Activated CD4-positive, alpha-beta T cell treated with anti-CD3 and anti-CD28 coated beads for 24 hours (primary cell): ENCODE measurements at places on chromosomes 6 and 20.

DNA sequence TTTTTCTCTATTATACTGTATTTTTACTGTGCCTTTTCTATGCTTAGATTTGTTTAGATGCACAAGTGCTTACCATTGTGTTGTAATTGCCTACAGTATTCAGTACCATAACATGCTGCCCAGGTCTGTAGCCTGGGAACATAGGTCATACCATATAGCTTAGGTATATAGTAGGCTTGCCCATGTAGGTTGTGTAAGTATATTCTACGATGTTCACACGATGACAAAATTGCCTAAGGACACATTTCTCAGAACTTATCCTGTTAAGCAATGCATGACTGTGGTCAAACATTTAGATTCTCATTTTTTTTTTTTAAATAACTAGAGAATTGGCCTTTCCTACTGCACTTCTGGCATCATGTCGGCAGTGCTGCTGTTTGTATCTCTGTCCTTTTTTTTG lies 253.7 kb upstream of the SUPT3H start:
- no peak for DNase-seq

GRCh38 chr6:91137286-91137685 lies 550.4 kb upstream of the MAP3K7 start:
- DNase-seq, result no peak

- no peak for DNase-seq
These were observed 140.1 kb upstream of the SNX9 start for GRCh38 chr6:157682856-157683481.

DNA sequence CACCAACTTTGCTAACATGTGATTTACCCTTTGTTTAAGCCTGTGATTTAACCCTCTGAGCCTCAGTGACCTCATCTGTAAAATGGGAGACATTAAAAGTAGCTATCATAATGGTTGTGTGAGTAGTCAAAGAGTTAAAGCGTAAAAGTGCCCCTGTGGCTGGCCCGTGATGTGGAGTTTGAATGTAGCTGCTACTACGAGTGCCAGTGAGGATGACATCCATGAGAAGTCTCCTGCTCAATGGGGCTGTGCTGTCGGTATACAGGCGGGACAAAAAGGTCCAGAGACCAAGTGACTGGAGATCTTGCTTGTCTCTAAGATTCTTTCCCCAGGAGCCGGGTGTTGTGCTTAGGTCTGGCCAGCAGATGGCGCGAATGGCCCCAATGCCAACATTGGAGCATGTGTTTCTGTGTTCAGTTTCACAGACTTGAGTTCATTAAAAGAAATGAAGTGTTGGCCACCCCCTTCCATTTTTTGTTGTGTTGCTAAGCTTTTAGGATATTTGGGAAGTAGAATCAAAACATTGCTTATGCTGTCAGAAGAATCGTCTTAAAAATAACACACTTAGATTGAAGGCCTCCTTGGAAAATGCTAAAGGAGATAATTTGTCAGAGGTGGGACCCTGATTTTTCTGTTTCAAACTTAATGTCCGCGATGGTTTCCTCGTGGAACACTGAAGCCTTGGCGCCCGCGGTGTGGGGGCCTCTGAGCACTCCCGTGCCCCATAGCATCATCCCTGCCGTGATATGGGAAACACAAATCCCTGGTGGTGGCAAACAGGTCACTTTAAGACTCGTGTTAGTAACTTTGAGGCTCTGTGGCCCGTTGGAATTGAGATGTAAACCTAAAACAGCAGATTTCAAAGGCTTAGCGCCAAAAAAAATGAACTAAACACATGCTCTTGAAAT lies 9.3 kb upstream of the RBM38 start:
- DNase-seq, result peak; percentile 75

DNA sequence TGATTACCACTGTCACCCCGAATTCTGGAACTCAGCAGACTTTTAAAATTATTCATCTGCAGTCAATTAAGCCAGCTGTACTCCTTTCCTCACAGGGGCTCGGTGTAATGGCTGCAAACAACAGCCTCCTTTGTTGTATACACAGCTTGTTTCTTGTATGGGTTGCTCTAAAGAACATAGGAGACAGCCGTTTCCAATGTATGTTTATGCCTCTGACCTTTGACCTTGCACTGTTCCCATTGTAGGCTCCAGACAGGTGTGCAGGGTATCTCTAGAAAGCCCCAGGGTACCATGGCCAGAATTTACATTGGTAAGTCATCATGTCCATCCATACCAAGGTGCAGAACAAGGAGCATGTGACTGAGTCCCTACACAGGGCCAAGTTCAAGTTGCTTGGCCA lies 11.5 kb upstream of the TENT5A start:
- DNase-seq, result no peak

DNA sequence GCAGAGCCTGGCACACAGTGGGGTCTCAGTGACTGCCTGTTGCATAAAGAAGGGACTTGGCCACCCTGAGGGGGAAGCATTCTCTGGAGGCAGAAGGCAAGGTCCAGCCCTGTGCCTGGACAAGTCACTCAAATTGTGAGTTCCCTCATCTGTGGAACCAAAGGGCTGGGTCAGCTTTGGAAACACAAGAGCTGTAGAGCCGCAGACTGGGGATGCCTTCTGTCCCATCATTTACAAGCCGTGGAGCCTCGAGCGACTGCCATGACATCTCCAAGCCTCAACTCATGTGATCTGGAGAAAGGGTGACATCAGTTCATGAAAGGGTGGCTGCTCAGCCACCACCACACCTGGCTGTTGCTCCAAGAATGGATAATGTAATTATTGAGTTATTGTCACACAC lies 20.4 kb upstream of the SIRPD start:
- DNase-seq, result no peak

- DNase-seq, result no peak
These were observed 114.1 kb upstream of the SMLR1 start for GRCh38 chr6:130713144-130713543.

DNA sequence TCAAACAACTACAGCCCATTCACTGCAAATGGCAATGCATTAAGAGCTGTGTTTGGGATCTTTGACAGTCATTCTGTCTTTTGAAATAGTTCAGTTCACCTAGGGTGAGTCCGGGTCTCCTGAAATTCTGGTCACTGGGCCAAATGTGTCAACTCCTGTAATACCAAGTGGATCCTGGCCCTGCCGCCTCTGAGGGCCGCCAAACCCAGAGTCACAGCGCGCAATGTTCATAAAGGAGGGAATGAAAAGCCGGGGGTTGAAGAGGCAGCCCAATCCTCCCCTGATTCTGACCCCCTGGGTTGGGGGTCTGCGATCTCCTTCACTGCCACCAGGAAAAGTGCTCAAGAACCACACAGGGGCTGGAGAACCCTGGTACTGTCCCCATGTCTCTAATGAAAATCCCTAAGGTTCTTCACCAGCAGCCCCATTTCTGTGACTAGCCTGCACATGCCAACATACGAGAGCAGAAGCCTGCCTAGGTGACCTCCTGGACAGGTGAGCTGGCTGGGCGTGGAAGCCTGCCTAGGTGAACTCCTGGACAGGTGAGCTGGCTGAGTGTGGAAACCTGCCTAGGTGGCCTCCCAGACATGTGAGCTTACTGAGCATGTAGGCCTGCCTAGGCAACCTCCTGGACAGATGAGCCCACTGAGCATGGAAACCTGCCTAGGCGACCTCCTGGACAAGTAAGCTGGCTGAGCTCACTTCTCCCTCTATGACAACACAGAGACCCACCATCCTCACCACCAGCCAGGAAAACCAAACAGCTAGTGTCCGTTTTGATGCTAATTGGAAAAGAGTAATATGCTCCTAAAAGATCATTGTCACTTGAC lies 16.1 kb upstream of the APMAP start:
- DNase-seq, result no peak

DNA sequence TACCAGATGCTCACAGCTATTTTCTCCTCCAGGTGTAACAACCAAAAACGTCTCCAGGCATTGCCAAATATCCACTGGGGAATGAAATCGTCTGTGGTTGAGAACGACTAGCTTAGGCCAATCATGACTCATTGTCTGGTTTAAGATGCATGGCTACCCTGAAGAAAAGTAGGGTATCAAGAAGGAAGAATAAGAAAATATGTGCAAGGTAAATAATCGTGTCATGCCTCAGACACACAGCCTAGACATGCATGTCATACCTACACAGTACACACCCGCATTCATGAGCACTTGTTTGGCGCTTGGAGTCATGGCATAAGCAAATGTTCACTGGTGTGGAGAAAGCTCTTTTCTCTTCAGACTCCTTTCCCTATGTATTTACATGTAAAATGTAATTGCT lies 745.7 kb downstream of the MAFB start:
- DNase-seq, result no peak

GRCh38 chr6:55255113-55255512 lies 72.2 kb upstream of the GFRAL start:
- no peak for DNase-seq

- DNase-seq, result no peak
These were observed 48.8 kb upstream of the RALY start for GRCh38 chr20:33944914-33945313.

GRCh38 chr6:4100655-4101054 lies 21.7 kb upstream of the FAM217A start:
- no peak for DNase-seq

DNA sequence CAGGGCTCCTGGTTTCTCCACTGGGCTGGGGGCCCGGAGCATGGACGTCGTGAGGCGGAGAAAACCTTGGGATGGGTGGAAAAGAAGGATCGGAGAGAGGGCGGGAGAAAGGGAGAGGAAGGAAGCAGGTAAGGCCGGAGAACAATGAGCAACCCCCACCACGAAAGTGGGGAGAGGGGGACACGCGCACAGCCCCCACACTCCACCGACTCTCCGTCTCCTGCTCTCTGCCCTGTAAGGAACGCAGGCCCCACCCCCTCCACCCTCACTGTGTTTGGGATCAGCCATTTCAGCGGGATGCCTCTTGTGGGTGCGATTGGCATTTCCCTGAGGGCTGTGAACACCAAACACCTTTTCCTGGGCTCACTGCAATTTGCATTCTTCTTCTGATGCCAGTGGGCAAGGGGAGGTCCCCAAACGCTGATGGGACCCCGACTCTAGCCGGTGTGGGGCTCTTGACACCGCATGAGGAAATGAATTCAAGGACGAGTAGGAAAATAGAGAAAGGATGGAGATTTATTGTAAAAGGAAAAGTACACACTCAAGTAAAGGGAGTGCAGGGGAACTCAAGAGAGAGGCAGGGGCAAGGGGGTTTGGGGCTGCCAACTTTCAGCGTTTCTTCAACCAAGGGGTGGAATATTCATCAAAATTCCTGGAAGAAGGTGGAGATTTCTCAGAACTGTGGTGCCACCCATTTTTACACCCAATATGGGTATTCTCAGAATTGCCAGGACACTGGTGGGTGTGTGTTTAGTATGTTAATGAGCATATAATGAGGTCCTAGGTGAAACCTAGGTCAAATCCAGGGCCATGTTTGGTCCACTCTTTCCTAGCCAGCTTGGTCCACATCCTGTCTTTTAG lies 13.1 kb upstream of the RAET1L start:
- no peak for DNase-seq

DNA sequence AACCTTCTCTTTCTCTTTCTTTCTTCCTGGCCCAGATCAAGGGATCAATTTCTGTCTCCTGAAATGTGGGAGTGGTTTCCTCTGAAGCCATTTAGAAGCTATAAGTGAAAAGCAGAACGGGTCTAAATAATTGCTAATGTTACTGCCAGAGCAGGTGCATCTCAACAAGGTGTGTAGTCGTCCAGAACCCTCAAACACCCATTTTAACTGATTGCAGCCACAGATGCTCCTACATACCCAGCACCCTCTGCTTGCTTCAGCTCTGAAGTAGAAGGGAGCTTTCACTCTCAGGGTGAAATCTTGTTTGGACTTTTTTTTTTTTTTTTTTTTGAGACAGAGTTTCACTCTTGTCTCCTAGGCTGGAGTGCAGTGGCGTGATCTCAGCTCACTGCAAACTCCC lies 592.1 kb upstream of the ARID1B start:
- DNase-seq, result no peak

DNA sequence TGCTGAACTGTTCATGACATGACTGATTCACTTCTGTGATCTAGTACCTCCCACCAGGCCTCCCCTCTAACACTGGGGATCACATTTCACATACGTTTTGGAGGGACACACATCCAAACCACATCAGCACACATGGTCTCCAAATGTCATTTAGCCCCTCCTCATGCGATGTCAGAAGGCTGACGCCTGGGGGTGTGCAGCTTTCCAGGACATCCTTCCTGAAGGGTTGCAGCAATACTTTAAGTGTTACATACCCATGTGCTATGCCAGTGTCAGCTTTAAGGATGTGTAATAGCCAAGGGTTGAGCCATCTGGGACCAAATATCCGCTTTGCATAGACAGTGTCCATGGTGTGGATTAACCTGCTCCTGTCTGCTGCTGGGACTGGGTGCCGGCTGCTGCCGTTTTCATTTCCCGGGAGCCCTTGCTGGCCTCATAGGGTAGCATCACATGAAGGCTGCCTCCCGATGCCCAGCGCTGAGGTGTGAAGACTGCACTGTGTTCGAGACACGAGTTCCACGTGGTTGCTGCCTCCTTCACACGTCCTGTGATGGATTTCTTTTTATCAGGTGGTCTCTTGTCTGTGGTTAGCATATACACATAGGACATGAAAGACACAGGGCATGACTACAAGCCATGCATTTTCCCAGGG lies 219.0 kb downstream of the THBS2 start:
- no peak for DNase-seq

DNA sequence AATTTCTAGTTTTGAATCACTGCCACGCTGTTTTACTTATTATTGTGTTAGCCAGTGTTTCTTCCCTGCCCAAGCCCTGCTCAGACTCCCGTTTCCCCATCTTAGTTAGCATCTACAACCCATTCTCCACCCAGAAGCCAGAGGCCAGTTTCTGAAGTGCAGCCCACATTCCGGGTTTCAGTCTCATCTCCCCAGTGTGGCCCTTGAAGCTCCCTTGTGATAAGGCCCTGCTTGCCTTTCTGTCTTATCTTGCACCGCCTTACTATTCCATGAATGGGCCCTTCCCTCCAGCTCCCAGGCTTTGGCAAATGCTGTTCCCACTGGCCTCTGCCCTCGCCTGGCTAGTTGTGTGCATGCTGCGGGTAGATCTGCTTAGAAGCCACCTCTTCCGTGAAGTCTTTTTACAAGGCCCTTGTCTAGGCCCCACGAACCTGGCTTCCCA lies 41.1 kb downstream of the TOX2 start:
- DNase-seq, result no peak

- DNase-seq, result no peak
These were observed 94.5 kb upstream of the PTPN1 start for GRCh38 chr20:50415516-50416268.

GRCh38 chr6:44432726-44433125 lies 45.2 kb downstream of the CDC5L start:
- no peak for DNase-seq

GRCh38 chr6:163412801-163413344 lies 1.6 kb upstream of the QKI start:
- DNase-seq, result no peak
